Stimulated activated CD8-positive, alpha-beta memory T cell treated with anti-CD3 and anti-CD28 coated beads, Interleukin-15, amount 100 ng/mL, for 1 hour (primary cell): ENCODE measurements at places on chromosomes 5 and 9.
A peak's percentile ranks its signal among the peaks of the same experiment; 100 is the strongest.

DNA sequence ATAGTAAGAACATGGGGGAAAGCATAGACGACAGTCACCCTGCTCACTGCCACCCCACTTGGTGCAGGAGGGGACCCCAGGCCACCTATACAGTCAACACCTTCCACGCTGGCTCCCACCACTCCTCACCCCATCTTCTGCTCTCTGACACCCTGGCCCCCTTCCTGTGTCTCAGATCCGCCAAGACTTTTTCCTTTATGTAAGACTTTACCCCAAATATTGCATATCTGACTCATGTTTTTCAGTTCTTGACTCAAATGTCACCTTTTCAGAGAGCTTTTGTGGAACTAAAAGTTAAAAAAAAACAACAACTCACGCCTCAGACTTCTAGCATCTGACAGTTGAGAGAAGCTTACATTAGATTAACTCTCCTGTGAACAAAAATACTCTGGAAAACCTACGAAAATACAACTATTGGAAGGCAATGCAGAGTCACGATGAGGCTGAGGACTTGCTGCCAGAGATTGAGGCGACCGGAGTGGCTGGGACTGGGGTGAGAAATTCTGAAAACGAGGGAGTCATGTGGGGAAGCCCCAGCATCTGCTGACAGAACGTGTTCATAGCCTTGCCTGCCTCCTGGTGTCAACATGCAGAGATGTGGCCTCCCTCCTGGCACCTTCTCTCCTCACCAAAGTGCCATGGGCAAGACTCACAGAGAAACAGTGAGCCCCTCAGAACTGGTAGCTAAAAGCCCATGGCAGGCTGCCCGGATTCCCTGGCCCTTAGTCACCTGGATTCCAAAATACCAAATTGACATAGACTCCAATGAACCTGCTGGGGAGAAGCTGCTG, 22.4 kb upstream of the FCN2 start:
- DNase-seq = no peak

DNA sequence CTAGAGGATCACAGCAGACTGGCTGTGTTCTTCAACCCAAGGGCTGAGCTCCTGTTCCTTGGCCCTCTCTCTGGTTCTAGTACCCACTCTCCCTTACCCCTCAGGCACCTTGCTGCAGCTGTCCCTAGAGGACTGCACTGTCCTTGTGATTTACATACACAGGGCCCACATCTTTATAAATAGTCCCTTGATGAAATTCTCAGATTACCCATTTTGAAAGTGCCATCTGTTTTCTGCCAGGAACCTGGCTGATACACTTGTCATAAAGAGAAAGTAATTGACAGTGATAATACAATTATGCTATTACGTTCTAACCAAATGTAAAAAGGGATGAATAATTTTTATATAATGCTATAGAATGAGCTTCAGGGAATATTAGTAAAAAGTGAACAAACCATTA, 16.5 kb upstream of the SPARC start:
- DNase-seq = no peak

- no peak for DNase-seq
Observed at GRCh38 chr5:138037907-138038633, 5.2 kb upstream of the FAM13B start.

- no peak for DNase-seq
Observed at GRCh38 chr9:35488021-35488420, 1.9 kb upstream of the RUSC2 start.

DNA sequence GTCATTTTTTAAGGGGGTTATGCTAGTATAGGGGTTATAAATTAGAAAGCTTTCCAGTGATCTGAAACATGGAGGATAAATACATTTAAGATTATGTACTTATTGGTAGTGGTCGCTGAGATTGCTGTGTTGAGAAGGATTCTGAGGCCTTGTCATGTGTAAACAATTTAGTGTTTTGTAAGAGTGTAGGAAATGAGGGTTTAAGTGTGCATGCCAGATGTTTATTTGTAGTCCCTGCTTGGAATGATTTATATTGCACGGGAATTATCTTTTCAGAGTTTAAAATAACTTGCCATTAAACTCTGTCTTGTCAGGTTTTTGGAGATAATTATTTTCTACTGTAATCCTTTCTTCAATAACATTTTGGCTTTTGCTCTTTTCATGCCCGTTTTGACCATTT, 19.4 kb downstream of the ZNF618 start:
- DNase-seq = no peak

- no peak for DNase-seq
Observed at GRCh38 chr9:22413884-22414283, 32.7 kb upstream of the DMRTA1 start.

- no peak for DNase-seq
Observed at GRCh38 chr5:11941566-11941965, 37.3 kb upstream of the CTNND2 start.

GRCh38 chr5:97131139-97131710, 11.2 kb downstream of the LIX1 start:
- no peak for DNase-seq

DNA sequence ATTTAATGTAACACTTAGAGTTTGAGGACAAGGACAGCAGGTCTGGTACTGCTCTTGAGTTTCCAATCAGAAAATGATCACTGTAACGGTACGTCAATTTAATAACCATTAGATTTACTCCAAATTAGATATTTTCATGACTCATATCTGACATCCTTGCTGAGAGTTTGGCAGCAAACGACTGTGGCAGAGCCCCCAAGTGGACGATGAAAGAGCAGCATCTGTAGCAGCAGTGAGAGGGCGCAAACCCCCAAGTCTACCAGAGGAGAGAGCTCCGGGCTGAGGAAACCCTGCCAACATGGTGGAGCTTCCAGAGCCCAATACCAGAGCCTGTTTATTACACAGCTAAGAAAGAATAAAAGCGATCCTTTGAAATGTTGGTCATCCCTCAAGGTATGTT, 73.2 kb upstream of the EPB41L4A start:
- DNase-seq = no peak

DNA sequence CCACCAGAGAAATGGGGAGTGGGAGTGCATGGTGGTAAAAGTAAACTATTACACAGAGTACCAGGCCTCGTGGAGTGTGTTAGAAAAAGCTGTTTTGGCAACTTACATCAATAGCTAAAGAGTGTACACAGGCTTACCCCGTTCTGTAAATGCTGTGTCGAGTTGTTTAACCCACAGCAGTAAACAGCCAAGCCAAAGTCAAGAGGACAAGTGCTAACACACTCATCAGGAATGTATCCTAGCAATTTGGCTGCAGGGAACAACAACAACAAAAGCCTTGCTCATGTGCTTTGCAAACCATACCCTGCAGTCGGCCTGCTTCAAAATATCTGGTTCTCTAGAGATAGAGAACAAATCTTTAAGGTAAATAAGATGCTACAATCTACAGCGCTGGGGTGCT, 15.9 kb downstream of the DAP start:
- no peak for DNase-seq

DNA sequence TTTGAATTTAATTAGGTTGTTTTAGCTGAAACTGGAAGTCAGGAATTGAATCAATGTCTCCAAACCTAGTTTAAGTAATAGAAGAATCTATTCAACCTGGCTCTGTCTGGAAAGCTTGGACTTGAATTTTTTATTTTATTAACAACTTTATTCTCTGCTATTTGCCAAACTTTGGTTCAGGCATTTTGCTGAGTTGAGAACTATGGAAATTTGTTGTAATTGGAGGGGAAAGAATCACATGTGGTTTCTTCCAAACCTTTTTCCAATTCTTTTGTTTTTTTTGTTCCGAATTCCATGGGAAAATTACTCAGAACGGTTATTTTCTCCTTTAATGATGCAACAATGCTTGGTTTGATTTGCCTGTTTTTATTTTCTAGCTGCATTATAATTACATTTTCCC, 98.2 kb upstream of the RPS23 start:
- no peak for DNase-seq

DNA sequence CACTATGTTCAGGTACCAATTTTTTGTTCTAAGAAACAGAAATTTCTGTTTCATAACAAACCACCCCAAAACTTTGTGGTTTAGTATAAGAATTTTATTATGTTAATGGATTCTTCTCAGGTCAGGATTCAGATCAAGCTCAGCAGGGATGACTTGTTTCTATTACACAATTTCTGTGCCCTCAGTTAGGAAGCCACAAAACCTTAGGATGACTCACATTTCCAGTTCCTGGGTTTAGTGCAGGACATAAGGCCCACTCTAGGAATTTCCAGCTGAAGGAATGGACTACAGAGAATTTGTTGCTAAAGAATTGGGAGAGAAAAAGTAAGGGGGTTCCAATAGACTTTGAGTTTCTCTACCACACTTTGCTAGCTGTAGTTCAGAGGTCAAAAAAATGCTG, 629.3 kb downstream of the ANXA1 start:
- DNase-seq = no peak

DNA sequence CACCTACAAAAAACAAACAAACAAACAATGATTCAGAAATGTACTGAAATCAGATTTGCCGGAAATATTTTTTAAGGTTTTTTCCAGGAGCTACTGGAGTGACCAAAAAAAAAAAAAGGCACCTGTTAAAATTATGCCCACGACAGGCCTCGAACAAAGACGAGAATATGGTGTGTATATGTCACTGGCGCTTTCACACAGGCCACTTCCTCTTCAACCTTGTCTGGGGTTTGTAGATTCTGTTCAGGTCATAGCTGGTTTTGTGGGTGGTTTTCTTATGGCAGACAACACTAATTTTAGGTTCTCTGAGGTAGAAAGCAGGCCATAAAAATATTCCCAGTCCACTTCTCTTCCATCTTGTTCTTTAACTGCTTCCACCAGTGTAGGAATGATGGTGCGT, 7.0 kb downstream of the NDUFB6 start:
- no peak for DNase-seq

DNA sequence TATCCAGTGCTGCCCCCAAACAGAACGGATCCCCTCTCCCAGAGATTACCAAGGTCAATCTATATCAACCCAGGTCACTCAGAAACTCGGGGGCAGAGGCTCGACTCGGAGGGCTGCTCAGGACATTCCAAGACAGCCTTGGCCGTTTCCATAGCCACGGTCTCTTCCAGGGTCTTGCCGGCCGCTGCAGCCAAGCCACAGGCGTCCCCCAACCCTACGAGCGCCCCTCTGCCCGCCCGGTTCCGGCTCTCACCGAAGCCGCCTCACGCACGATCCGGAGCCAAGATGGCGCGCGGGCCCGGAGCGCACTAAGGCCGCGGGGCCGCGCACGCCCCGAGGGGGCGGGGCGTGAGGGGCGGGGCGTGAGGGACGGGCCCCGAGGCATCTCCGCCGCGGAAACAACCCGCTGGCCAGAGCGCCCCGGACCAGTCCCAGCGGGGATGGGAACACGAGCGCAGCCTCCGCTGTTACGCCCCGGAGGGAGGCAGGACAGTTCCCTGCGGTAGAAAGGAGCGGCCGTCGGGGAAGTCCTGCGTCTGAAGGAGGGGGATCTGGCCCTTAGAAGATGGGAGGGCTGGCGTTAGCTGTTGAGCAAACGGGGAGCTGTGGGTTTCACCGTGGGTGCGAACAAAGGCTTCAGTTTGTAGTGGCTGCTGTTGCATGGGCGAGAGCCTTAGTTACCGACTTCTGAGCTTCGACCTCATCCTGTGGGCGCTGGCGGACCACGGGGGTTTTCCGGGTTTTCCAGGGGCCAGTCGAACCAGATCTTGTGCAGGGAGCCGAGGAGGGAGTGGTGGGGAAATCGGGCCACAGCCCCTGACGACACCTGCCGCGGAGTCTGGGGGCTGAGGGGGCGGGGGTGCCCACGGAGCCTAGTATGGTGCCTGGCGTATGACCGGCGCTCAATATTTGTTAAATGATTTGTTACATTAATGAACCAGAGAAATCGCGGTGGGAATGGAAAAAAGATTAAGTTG, at the start of gene RPP25L:
Gene RPP25L (minus strand): TSS at position 287 of the 977 bp plus-strand sequence. CDS start 801 bp downstream, outside the sequence.
- peak; percentile 70 for DNase-seq

DNA sequence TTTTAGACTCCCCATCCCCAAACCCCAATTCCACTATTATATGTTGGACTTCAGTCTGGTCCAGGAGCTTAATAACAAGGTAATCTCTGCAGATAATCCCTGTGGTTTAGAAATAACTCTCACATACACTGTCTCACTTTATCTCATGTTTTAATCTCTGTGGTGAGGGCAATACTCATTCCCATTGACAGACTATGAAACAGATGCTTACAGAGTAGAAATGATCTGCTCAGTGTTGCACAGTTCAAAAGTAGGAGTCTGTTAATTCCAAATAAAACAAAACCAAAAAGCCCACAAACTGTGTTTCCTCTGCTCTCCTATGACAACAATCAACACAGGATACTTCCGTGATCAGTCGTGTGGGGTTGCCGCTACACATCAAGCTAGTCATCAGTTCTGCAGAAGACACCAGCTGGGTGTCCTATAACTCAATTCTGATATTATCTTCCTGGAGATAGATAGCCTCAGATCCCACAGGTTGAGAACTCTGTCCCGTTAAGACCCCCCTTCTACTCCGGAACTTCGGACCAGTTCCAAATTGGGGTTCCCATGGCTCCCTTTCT, 26.3 kb upstream of the FANCC start:
- no peak for DNase-seq

GRCh38 chr9:98491231-98491651, 217.5 kb downstream of the GABBR2 start:
- DNase-seq = no peak

DNA sequence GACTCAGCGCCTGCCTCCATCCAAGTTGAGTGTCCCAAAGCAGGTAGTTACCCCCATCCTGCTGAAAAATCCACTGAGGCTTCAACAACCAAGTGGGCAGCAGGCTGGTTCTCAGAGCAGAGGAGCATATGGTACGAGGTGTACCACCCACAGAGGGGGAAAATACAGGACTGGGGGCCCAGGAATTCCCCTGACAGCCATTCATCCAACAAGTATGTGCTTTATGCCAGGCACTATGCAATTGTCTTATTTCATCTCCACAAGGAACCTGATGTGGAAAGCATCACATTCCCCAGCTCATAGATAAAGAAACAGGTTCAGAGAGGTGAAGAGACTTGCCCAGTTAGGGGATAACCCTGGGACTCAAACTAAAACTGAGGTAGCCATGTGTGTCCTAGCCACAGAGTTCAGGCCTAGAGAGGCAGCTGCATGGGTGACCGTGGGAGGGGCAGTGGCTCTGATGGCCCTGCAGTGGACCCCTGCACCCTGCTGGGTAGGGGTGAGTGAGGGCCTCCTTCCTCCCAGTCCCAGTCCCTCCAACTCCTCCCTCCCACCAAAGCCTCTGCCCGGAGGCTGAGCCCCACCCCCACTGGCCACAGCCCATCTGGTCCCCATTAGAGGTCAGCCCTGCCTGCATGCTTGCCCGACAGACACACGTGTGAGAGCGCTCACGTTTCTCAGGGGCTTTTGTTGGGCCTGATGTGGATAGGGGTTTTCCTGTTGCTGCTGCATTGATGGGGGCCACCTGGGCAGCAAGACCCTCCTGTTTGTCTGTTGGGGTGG, 11.5 kb downstream of the PDLIM4 start:
- DNase-seq = no peak
